ENCODE measurements at places on chromosomes 12 and 14.

GRCh38 chr12:12689647-12690300, 6.2 kb downstream of the GPR19 start:
- DNase-seq: no peak

DNA sequence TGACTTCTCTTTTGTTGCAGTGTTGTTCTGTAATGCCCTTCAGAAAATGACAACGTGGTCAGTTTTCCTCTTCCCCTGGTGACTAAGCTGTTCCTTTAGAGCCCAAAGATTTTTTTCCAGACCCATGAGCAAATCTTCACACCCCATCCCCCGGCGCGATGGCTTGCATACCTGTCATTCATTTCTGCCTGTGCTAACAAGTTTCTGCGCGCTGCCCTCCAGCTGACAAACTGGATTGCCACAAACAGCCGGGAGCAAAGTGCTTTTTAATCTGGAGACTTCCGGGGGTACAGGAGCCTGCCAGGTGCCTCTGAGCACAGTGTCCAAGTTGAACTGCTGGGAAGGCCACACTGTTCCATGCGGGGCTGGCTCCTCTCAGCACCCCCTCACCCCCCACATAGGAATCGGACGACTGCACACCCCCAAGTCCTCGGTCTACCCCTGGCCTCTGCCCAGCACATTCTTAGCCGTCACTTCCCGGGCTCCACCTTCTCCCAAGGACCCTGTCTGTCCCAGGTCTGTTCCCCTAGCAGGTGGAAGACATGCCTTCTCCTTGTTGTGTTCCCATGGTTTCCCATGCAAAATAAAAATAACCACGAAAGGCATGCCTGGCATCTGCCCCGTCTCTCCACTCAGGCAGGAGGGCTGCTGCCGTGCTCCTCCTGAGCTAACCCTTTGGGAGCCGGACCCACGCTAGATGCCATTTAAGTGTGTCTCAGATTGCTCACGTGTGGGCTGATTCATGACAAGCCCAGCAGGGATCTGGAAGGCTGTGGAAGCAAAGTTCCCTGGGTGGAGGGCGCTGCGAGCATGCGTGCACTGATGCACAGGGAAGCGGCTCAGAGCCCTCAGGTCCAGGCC, 14.1 kb downstream of the RILPL1 start:
- DNase-seq: peak; percentile 90

DNA sequence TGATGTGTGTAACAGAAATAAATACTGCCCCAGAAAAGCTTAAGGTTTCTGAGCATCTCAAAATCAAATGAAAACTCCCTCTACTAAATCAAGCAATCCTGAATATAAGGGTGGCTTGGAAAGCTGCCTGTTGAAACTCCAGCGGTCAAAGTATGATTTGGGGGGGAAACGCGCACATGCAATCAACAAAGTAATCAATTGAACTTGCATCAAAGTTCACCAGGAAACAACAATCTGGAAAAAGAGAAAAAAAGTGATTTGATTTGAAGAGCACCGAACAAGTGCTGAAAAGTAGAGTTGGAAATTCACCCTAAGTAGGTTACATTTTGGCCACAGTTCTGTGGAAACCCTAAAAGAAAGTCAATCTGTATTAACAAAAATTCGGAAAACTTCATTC, 700 bp downstream of the CNIH1 start:
- DNase-seq: peak; percentile 21

DNA sequence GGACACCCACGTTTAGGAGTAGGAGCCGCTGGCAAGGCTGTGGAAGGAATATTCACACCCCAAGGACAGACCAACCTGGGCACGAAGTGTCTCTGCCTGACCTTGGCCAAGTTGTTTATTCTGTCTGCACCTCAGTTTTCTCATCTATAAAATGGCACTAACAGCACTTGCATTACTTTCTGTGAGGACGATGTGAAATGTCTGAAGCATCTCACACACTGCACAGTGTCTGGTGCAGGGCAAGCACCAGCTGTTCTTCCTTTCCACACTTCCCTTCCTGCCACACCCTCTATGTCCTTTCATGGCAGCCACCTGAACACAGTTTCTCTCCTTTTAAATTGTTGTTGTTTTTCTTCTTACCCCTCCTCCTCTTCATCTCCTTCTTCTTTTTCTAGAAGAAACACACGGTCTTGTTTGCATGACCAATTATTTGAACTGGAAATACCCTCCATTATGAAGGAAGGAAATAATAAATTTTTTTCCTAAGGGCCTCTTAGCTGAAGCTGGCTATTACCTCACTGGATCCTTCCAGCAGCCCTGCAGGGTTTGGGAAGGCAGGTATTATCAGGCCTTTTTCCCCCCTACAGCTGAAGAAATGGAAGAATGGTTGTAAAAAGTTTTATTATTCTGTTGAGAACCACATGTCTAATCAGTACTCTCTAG, 42.9 kb upstream of the ATP23 start:
- DNase-seq: peak; percentile 1

DNA sequence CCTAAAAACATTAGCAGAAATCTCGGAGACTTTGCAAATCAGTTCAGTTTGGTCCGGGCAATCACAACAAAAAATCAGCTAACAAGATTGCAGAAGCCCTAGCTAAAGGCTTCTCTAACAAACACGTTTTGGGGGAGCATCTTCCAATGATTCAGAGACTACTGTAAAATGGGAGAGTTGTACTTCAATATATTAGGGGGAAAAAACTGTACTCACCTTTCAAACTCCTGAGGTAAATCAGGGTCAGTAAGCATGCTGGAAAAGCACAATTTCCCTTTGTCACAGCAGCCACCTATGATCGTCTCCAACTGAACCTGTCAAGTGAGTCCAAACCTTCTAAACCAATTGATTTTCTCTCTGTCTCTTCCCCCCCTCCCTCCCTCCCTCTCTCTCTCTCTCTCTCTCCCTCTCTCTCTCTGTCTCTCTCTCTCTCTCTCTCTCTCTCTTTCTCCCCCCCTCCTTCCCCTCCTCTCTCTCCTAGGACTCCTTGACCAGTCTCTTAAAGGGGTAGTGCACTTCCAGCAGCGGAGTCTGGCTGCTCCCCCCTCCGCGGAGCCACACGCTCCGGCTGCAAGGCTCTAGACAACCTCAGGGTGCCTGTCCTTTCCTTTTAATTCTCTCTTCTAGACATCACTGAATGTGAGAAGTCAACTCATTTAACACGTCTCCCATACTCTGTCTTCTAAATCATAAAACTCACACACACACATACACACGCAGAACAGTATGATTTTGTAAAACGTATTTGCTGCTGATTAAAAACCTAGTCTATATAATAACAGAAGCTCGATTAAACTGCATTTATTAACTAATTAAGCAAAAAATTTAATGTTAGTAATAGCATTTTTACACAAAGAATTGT, at the start of gene SOX5:
Gene SOX5 (minus strand): TSS at position 323 of the 862 bp plus-strand sequence. CDS start 69 bp downstream, at position 254.
- peak; percentile 75 for DNase-seq

- no peak for DNase-seq
These were observed 34.7 kb downstream of the CCDC92 start for GRCh38 chr12:123937707-123938591.

DNA sequence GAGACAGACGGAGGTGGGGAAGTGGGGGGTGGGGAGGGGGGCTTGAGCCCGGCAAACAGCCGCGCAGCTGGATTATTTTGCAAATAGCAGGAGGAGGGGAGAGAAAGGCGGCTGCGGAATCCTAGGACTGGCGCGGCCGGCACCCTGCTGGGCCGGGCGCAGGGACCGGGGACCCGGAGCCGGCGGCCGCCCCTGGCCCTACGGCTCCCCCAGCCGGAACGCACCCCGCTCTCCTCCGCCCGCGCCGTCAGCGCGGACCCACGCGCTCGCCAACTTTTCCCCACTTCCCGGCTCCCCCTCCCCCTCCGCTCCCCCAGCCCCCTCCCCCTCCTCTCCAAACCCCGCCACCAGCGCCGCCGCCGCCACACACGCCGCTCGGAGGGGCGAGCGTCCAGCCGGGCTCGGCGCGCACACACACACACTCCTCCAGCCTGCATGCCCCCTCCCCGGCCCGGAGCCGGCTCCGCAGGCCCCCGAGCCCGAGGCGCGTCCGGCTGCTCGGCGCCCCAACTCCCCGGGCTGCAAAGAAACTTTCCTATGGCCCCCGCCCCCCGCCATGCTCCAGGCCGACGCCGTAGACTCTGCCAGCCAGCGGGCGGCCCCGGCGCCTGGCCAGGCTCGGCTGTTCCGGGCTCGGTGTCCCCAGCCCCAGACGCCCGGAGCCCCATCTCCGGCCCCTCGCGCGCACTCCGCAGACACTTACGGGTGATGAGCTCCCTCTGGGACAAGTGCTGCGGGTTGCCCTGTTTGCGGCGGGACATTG, 1.4 kb downstream of the BCL11B start:
- DNase-seq: no peak

GRCh38 chr12:130970165-130970907, 16.6 kb downstream of the ADGRD1 start:
- DNase-seq: no peak

GRCh38 chr14:51576117-51576430, 75.6 kb upstream of the FRMD6 start:
- peak; percentile 80 for DNase-seq

DNA sequence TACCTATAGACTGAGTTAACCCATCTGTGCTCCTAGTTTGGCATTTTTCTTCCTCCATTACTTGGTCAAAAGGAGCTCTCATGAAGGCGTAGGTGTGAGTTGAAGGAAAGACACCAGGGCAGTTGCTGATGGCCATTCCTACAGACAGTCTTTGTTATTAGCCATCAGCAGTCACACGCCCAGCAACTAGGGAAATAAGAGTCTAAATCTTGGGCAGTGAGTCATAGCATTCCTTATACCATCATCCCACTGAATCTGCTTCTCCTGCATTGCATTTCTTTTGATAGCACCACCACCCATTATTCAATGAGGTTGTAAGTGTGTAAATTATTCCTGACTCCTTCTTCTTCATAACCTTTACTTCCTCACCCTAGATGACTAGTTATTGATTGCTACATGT, 150.9 kb upstream of the IGF1 start:
- DNase-seq: peak; percentile 31

DNA sequence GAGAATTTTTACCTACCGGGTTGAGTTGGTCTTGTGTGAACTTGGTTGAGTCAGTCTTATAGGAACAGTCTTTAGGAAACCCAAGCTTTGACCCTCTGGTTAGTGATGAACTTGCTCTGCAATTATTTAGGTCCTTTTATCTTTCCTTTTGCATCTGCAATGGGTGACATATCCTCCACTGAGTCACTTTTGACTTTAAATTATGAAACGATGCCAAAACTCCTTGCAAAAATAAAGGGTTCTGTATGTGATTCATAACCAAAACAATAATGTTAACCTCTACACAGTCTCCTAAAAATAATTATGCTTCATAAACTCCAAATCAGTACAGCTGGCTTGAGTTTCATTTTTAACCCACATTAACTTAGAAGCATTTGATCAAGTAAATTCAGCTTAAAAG, 979.4 kb downstream of the GALC start:
- peak; percentile 69 for DNase-seq

DNA sequence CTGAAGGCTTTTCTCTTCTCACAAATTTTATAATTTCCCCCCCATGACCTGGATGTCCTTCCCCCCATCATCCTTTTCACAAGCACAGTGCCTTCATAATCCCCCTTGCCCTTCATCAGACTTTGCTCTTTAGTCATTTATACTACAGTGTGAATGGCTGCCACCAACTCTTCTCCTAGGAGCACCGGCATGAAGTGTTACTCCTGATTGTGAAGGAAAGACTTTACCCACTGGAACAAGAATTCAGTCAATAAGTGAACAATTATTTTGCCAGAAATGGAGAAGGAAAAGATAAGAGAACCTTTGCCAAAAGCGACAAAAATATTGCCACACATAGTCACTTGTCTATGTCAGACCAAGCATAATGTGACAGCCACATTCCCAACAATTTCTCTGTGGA, 5.0 kb downstream of the SERPINA9 start:
- no peak for DNase-seq

- DNase-seq: no peak
These were observed 407.4 kb upstream of the PRICKLE1 start for GRCh38 chr12:42996869-42997431.

DNA sequence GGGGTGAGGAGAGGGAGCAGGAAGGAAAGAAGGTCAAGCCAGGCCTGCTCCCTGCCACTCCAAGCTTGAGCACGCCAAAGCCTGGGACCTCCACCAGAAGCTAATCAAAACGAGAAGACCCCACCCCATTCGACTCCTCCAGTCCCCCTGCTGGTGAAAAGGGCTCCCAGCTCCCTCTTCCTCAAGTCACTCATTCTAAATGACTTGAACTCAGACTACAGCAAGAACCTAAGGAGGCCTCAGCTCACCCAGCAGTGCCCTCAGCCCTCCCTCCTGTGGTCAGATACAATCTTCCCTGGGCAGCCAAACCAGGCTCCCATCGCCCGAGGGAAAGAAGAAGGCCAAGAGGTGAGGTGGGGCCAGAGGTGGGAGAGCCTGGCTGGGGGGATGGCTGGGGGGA, 17.4 kb downstream of the HDAC7 start:
- no peak for DNase-seq

DNA sequence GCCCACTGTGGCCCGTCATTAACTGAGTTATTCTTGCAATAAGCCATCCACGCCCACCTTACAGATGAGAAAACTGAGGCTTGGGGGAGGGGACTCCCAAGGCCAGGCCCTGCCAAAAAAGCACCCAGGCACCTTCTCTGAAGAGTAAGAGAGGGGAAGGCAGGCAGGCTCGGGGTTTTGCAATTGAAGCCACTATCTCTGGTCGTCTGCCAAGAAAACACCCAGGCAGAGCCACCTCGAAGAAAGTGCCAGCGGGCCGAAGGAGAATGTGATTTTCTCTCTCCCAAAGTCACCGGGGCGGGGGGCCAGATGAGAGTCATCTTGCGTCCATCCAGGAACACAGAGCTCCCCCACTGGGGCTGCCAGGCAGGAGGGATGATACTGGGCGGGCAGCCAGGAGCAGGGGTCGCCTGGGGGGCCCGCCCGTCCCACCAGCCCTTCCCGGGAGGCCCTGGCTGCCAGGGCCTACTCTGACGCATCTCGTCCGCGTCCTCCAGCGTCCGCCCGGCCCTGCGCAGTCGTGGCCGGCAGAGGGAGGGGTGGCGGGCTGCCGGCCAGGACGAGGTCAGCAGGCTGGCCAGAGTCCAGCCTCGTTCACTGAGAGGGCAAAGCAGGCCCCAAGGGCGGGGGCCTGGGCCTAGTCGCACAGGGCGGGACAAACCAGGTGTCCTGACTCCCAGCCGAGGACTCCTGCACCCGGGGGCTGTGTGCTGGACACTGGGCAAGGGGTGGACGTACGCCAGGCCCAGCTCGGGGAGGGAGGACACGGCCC, 74.3 kb downstream of the RFLNA start:
- peak; percentile 97 for DNase-seq

- DNase-seq: no peak
These were observed 25.3 kb downstream of the CCDC63 start for GRCh38 chr12:110872100-110872499.

DNA sequence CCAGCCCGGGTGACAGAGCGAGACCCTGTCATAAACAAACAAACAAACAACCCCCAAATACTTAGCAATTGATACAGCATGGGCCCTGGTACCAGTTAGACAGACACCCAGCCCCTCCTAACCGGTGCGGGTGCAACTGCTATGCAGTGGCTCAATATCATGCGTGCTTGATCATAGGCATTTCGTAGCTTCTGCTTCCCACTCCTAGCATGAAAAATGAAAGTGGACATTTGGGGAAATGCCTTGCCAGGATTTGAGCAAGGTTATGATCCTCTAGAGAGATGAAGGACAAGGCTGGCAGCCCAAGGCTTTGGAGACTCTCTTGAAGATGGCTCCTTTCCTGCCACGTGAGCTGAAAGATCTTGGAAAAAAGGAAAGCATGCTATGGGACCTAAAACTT, 13.7 kb downstream of the FGF6 start:
- no peak for DNase-seq

All from astrocyte of the spinal cord (primary cell).